ENCODE measurements at places on chromosomes 6 and 20.

- no peak for DNase-seq
Measured at GRCh38 chr6:162245830-162246420, 481.6 kb downstream of the PRKN start.

DNA sequence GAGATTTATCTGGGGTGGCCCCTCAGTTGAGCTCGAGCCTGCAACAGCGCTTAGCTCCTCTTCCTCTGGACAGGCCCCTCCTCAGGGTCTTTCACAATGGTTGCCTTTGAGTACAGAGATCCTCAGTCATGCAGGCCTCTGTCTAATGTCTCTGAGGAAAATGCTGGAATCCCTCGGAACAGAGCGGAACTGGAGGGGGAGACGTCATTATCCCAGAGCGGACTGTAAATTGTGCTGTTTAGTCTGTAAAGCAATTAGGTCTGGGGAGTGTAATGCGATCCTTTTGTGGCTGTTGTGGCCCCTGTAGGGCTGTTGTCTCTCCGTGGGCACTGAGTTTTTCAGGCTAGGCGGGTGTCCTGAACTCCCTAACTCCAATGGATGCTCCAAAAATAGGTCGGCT lies 15.0 kb upstream of the DAAM2 start:
- DNase-seq = no peak

DNA sequence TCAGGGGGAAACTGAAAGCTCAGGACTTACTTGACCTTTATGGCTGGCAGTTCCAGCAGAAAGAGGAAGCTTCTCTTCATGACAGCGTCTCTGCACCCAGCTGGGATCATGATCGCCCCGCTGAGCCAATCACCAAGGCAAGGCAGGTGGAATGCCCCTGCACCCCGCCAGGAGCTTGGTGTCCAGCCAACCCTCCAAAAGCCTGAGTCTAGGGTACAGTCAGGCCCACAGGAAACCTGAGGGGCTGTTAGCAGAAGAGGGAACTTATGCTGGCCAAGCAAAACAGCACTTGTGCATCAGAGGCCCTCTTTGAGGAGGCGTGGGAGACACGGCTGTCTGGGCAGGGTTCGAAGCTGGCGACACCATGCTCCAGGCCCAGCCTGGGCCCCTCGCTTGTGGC lies 188.3 kb upstream of the GMDS start:
- DNase-seq = no peak

DNA sequence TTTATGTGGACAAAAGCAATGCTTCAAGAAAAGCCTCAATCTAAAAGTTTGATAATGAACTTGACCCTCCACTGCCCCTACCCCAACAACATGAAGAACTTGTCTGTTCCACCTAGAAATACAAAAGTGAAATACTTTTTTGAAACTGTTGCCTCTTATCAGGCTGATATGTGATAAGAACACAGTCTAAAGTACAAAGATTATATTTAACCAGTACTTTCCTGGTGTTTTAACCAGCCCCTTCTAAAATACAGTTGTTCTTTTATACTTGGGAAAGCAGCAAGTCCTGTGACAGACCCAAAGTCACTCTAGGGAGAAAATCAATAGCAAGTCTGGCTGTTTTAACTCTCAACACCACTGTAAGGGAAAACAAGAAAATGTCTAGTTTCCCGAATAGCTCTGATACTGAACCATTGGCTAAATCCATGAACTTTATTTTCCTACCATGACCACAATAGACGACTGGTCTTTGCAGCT lies 6.6 kb downstream of the OARD1 start:
- no peak for DNase-seq

DNA sequence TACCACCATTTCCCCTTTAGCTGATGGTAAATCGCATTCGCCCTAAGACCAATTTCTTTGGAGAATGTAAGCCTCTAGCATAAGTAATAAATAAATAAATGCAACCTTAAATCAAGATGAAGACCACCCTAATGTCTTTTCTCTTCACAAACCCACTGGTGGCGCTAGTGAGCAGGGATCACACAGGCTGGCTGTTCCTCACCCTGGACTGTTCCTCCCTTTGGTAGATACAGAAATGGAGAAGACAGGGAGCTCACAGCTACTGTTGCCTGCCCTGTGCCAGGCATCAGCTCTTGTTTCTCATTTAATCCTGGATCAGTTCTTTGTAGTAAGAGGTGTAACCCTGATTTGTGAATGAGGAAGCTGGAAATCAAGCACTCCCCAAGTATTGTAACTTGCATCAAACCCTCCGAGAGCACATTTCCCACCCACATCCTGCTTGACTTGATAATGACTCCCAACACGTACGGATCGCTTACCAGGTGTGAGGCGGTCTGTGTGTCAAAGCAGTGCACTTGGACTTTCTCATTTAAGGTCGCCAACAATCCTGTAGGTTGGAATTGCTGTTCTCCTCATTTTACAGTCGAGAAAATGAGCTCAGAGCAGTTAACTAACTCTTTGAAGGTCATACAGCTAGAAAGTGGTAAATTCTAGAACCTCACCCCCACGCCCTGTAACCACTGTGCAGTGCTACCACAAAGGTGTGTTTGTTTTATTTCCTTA lies 236.1 kb downstream of the TSHZ2 start:
- no peak for DNase-seq

GRCh38 chr6:5507131-5507681 lies 245.9 kb downstream of the FARS2 start:
- no peak for DNase-seq

- DNase-seq = no peak
Measured at GRCh38 chr6:127090051-127090450, 28.4 kb upstream of the RSPO3 start.

GRCh38 chr6:166411271-166411670 lies 28.5 kb upstream of the MPC1 start:
- DNase-seq = no peak

DNA sequence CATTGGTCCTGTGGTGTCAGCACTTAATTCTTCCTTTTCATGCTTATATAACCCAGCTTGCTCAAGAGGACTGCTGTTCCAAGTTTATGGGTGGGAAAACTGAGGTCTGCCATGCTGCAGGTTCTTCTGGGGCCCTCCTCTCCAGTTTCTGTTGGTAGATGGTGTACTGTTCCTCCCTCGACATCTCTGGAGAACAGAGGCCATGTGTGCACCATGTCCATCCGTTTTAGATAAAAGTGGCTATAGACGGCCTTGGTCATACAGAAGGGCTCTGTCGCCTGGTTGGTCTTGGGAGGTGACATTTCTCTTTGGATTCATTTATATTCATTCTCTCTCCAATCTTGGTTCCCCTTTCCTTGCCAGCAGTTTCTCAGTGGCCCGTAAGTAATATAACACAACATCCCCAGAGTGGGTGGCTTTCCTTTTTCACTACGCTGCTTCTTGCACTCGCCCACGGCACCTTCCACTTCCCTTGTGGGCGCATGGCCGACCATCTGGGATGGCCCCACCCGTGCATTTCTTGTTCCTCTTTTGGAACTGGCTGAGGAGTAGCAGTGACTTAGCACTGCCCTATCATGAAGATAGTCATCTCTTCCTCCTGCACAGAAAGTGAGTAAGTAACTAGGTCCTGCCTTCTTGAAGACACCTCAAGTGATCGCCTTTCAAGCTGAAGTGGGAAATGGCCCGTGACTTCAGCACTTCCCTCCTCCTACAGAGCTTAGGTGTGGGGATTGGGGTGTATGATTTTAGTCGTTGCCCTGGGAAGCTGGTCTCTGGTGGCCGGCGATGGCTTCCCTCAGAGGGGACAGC lies 94.2 kb downstream of the RREB1 start:
- DNase-seq = peak; percentile 2

GRCh38 chr6:31970604-31971271 lies 1.2 kb downstream of the DXO start:
- DNase-seq = peak; percentile 59

- DNase-seq = no peak
Measured at GRCh38 chr6:90177544-90178383, 118.9 kb downstream of the BACH2 start.

DNA sequence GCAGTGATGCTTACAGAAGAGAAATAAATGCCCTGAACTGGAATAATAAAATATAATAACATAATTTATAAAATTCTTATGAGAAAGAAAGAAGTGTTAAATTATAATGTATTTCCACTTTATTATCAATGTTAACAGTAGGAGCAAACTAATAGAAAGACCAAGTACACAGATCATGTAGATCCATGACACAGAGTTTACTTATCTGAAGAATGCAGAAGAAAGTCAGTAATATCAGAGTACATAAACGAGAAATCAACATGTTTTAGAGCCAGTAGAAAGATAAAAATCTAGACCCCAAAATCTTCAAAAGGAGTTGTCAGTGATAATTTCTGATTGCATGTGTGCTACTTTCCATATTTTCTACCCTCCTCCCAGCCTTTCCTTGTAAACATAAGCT lies 334.8 kb upstream of the MANEA start:
- DNase-seq = no peak

DNA sequence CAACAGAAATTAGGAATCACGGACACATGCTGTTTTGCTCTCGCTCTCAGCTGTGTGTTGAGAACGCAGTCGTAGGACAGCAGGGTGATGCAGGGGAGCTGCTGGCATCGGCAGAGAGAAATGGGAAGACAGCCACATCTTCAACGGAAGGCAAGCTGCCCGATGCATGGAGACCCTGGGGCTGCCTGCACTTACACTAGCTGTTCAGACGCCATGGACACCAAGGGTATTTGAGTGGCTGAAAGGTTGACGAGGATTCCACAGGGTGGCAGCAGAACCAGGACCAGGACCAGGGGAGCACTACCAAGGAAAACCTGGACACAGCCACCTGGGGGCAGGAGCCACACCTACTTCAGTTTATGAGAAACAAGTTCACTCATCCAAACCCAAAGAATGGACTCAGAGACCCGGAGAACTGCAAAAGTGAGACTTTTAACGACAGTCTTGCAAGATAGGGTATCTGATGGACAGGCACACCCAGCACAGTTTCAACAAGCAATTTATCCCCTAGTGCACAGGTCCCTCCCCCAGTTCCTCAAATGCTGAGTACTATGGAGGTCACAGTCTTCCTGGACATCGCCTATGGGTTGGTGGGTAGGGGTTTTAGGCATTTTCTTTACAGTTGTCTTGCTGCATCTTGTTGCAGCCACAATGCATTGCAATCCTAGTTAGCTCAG lies 56.3 kb upstream of the ENTPD6 start:
- DNase-seq = no peak

GRCh38 chr20:46700481-46700880 lies 9.0 kb upstream of the SLC2A10 start:
- DNase-seq = no peak

GRCh38 chr6:105161421-105161820 lies 18.4 kb downstream of the POPDC3 start:
- no peak for DNase-seq

- no peak for DNase-seq
Measured at GRCh38 chr6:34525431-34526175, 30.5 kb downstream of the SPDEF start.

GRCh38 chr6:97591955-97592354 lies 308.9 kb upstream of the MMS22L start:
- DNase-seq = no peak

DNA sequence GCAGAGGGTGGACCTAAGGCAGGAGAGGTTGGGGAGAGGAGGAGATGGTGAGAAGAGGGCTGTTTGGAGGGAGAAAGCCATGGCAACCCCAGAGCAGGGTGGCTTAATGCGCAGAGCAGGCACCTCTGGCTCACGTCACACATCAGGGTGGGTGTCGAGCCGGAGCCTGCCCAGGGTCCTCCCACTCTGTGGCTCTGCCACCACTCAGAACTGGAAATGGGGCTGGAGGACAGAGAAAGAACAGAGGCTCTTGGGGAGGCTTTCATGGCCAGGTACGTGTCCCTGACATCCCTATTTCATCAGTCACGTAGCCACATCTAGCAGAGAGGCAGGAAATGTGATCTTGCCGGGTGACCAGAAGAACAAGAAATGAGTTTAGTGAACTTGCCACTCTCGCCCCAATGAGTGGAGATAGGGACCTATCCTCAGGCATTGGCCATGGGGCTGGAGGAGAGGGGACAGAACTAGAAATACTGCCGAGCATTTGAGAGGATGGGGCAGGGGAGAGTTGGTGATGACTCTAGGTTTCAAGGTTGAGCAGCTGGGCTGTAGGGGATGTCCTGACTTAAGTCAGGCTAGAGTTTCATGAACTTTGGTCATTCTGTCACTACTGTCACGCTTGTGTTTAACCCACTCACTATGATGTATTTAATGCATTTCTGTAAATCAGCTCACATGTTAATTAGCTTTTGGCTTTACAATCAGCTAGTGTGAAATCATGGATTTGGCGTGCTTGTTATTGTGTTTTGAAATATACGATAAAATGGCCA lies 52.7 kb downstream of the CDH26 start:
- no peak for DNase-seq

- DNase-seq = no peak
Measured at GRCh38 chr20:62371588-62372041, 4.5 kb upstream of the LAMA5 start.

- no peak for DNase-seq
Measured at GRCh38 chr6:2765896-2766766, 938 bp downstream of the WRNIP1 start.

- no peak for DNase-seq
Measured at GRCh38 chr6:46917002-46917545, 4.7 kb downstream of the ADGRF5 start.

Data from DMS79 treated with DMSO at 0.1 percent for 48 hours (cell line).